ENCODE measurements at places on chromosomes 1 and 21.

- DNase-seq, result no peak
These were observed 1.5 kb upstream of the MCOLN3 start for GRCh38 chr1:85049735-85050166.

DNA sequence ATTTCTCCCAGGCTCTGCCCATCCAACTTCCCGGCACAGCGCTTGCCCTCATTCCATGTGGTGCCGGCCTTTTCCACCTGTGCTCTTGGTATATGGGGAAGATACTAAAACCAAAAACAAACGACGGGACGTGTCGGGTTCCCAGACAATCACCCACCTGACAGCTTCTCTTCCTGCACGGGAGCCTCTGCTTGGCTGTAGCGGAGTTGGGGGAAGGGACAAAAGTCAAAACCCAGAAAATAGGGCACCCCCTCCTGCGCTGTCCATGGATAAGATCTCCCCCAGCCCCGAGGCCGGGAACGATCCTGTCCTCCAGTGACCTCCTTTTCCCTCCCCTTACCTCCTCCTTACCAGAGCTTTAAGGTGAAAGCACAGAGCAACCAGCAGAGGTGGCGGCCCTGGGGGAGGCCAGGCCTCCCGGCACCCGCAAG lies 640 bp downstream of the JTB start:
- DNase-seq, result no peak

DNA sequence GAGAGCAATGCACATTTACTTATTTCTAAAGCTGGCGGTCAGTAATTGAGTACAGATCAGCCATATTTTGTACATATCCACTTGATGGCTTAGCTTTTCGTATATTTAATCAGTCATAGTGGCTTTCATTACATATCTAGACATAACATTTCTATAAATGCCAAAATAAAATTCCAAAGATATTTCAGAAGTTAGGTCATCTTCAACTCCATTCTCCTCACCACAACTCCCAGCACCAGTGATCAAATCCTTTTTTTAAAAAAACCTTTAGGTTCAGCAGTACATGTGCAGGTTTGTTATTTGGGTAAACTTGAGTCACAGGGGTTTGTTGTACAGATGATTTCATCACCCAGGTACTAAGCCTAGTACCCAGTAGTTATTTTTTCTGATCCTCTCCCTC lies 53.9 kb upstream of the GNG4 start:
- no peak for DNase-seq

DNA sequence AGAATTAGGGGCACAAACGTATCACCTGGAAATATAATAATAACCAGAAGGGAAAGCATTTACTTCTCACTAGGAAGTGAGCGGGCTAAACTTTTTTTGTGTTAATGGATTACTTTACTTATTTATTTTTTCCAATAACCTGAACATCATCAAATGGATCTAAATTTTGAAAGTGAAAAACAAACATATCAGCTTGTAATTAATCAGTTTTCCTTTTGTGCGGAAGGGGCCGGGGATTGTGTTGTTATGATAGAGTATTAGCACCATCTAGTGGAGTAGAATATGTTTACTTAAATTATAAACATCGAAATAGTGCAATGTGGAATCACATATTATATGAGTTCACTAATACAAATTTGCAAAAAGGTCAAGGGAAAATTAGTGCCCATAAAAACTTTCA lies 9.0 kb downstream of the CFH start:
- peak; percentile 24 for DNase-seq

DNA sequence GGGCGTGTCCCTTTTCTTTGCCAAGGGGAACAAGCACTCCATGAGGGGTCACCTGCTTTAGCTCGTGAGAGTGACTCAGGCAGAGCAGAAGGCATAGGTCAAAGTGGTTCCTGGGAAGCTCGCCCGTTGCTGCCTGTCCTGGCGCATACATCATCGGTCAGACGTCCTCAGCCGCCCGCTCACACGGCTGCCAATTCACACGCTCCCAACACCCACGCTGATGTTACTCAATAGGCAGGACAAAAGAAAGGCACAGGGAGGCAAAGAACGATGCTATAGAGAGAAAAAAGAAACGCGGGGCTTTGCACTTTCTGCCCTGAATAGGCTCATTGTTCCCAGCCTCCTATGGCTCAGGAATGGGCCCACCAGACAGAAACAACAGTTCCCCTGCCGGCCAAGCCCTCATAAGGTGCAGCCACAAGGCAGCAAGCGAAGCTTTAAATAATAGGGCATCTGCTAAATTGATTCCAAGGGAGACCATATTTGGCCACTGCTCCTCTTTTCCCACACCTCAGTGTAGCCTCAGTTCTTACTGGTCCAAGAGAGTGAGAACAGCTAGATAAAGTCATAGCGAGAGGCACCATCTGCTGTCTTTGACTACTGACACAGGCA lies 38.7 kb downstream of the VTCN1 start:
- DNase-seq, result no peak

GRCh38 chr1:244280859-244281258 lies 170.8 kb downstream of the ADSS2 start:
- no peak for DNase-seq
